Thyroid gland (tissue), 4 donors: ENCODE measurements at places on chromosomes 1 and 21.

DNA sequence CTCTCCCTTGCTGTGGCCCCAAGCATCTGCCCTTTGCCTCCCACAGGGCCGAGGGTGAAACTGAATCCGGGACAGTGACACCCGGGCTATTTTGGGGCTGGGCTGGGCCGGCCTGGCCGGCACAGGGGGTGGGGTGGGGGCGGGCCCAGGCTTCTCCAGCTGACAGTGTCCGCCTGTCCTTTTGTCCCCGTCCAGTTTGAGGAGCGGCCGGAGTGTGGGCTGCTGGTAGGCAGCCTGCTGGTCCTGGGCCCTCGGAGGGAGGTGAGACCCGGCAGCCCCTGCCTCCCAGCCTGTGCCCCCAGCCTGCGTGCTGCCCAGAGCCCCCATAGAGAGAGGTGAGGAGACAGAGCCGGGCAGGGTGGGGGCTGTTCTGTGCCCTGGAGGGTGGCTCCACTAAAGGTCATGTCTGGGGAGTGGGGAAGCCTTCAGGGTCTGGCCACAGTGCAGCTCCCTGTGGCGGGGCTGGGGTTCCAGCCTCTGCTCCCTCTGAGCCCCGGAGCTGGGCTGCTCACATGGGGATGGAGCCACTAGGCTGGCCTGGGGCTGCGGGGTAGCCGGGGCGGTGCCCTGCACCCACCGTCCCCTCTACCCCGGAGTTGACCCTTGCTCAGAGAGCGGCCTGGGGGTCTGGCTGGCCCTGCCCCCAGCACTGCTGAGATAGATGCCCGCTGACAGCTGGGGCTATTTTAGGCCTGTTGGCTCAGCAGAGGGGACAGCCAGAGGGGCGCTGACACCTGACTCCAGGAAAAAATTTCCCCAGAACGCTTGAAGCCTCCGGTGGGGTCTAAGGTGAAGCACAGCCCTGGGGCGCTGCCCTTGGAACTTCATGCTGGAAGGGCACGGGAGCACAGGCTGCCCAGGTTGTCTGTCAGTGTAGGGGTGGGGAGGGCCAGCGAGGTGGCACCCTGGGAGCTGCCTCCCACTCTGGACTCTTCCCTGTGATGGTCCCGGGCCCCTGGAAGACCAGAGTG is at the start of gene OBSCN:
OBSCN (plus strand) TSS at position 194 of the 971 bp plus-strand sequence. CDS start 3,740 bp downstream, outside the sequence.
- H3K36me3 ChIP-seq, result no peaks in the 10 kb centered on the region
- H3K27me3 ChIP-seq, result no peaks in the 10 kb centered on the region
- H3K4me1 ChIP-seq, result peaks cover 18% of the 10 kb centered on the region
- DNase-seq, result no peak
- H3K4me3 ChIP-seq, result no peak within 1 kb of the TSS

- no peak overlapping the region for H3K4me3 ChIP-seq
- no peaks in the 10 kb centered on the region for H3K27me3 ChIP-seq
- DNase-seq, result no peak
- H3K36me3 ChIP-seq, result no peaks in the 10 kb centered on the region
Measured at GRCh38 chr1:155247667-155248553, 7.4 kb downstream of the ENTREP3 start.

- no peaks in the 10 kb centered on the region for H3K4me1 ChIP-seq
- H3K36me3 ChIP-seq, result no peaks in the 10 kb centered on the region
- H3K27ac ChIP-seq, result no peak overlapping the region
- no peaks in the 10 kb centered on the region for H3K27me3 ChIP-seq
- H3K4me3 ChIP-seq, result no peak overlapping the region
- DNase-seq, result peak; percentile 51
Measured at GRCh38 chr1:6646499-6647148, 22.0 kb downstream of the THAP3 start.

DNA sequence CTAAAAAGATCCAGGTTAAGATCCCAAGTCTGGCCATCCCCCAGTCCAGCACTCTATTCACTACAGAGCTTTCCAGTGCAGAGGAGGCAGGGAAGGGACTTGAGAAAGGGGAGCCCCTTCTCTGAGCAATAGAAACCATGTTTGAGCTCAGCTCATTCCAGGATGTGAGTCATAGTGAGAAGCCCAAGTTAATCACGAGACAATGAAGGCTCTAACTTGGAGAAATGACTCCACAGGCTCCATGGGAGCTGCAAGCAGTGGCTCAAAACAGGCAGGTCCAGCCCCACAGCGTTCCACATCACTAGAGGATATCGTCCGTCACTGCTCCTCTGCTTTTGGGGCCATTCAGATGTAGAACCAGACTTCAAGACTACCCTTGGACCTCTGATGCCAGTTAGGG is 59.1 kb downstream of the CAMK2N1 start:
- no peaks in the 10 kb centered on the region for H3K27me3 ChIP-seq
- H3K4me1 ChIP-seq, result no peaks in the 10 kb centered on the region
- no peaks in the 10 kb centered on the region for H3K36me3 ChIP-seq
- no peak overlapping the region for H3K4me3 ChIP-seq
- DNase-seq, result no peak
- no peak overlapping the region for H3K27ac ChIP-seq

- H3K27me3 ChIP-seq, result no peaks in the 10 kb centered on the region
- H3K4me1 ChIP-seq, result no peaks in the 10 kb centered on the region
- H3K4me3 ChIP-seq, result no peak overlapping the region
- no peak overlapping the region for H3K27ac ChIP-seq
Measured at GRCh38 chr1:6686294-6686693, 15.3 kb downstream of the DNAJC11 start.

- no peaks in the 10 kb centered on the region for H3K36me3 ChIP-seq
- no peak for DNase-seq
- no peaks in the 10 kb centered on the region for H3K27me3 ChIP-seq
- peaks cover 4% of the 10 kb centered on the region for H3K4me1 ChIP-seq
- no peak overlapping the region for H3K27ac ChIP-seq
- no peak overlapping the region for H3K4me3 ChIP-seq
Measured at GRCh38 chr1:109890115-109890953, 20.3 kb upstream of the CSF1 start.

DNA sequence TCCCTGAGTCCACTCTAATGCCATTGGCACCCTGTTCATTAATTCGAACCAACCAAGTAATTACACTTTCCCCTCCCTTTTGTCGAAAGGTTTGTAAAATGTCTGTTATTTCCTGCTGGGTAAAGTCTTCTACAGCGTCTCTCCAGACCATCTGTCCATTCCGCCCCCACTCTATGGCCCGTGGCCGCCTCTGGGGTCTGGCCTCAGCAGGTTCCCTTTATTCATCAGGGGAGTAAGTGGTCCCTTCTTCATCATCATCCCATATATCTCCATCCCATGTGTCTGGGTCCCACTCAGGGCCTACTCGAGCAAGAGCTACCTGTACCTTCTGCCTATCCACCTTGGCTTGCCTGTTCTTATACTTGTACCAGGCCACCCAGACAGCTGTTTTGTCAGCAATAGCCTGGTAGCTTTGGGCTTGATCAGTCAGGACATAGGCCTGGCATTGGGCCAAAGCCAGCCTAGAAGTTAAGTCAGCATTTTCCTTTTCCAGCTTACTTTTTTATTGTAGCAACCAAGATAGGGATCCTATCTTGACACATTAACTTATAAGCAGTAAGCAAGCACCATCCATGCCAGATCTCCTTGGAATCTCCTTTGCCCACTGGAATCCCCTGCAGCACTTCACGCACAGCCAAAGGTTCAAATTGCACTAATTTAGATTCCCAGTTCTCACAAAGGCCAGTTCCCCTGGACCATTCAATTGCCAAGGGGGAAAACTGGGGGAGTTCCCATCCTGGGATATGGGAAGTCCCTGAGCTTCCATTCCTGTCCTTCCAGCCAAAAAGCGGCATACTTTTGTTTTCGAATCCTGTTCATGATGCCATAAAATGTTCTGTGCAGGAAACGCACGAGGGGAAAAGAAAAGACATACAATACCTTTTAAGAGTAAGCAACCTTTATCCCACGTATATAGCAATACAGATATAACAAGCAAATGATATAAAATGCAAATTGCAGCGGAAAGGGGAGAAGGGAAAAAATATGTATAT is 6.6 kb upstream of the STUM start:
- H3K4me3 ChIP-seq, result no peak overlapping the region
- H3K27me3 ChIP-seq, result no peaks in the 10 kb centered on the region
- H3K36me3 ChIP-seq, result no peaks in the 10 kb centered on the region
- peaks cover 11% of the 10 kb centered on the region for H3K4me1 ChIP-seq
- peak; percentile 83 for DNase-seq

DNA sequence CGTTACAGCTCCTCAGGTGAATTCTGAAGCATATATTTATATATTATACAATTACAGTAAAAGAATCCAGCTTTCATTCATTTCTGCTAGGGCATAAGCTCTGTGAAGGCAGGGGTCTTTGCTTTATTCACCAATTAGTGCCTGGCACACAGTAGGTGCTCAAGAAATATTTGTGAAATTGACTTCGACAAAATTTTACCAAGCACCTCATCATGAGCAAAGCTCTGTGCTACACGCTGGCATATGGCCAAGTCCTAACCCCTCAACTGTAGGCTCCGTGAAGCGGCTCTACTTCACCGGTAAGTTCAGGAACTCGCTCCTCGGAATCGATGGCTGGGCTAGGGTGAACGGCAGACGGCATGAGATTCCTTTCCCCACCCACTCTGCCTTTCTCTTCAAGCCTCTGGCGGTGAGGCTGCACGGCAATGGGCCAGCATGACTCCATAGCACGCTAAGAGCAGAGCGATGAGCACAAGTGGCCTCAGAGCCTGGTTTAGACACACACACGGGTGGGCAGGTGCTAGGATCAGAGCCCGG is 8.7 kb downstream of the C1orf174 start:
- H3K4me1 ChIP-seq, result peaks cover 9% of the 10 kb centered on the region
- DNase-seq, result no peak

GRCh38 chr1:154861607-154862094 is 8.4 kb downstream of the KCNN3 start:
- DNase-seq, result no peak
- H3K36me3 ChIP-seq, result no peaks in the 10 kb centered on the region

DNA sequence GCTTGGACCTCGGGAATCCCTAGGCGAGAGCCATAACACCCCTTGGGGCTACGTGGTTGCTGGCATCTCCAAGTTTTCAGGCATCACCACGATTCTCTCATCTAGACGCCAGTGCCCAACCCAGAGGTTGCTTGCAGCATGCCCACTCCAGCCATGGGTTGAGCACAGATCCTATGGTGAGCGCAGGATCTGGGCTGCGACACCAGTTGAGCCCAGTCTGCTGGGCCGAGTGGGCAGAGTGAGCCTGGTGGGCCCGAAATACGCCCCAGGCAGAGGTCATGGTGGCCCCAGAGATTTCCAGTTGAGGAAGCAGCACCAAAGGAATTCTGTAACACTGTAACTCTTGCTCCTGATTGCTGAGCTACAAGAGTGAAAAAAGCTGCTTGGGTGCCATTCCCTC is 46.1 kb upstream of the GRIK1 start:
- no peaks in the 10 kb centered on the region for H3K4me1 ChIP-seq
- H3K4me3 ChIP-seq, result no peak overlapping the region
- no peak overlapping the region for H3K27ac ChIP-seq
- DNase-seq, result no peak
- H3K36me3 ChIP-seq, result no peaks in the 10 kb centered on the region

- H3K4me3 ChIP-seq, result no peak overlapping the region
- DNase-seq, result no peak
- no peaks in the 10 kb centered on the region for H3K27me3 ChIP-seq
Measured at GRCh38 chr1:206794294-206794908, 22.1 kb upstream of the IL10 start.

DNA sequence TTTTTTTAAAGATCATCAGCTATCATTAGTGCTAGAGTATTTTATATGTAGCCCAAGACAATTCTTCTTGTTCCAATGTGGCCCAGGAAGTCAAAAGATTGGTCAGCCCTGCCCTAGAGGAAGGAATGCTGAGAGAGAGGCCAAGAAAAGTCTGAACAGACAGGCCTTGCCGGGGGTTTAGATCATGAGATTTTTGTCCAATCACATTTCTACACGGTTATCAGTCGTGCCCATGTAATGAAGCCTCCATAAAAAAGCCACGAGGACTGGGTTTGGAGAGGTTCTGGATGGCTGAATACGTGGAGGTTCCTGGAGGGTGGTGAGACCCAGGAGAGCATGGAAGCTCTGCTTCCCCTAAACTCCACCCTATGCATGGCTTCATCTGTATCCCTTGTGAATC is 24.3 kb upstream of the ENO1 start:
- DNase-seq, result no peak
- H3K4me3 ChIP-seq, result no peak overlapping the region
- H3K27ac ChIP-seq, result peak overlapping the region; percentile 91
- H3K36me3 ChIP-seq, result no peaks in the 10 kb centered on the region
- H3K4me1 ChIP-seq, result peaks cover 49% of the 10 kb centered on the region

- H3K27ac ChIP-seq, result no peak overlapping the region
- H3K36me3 ChIP-seq, result no peaks in the 10 kb centered on the region
- no peaks in the 10 kb centered on the region for H3K27me3 ChIP-seq
Measured at GRCh38 chr1:182990413-182991144, 32.6 kb upstream of the LAMC1 start.

- H3K27ac ChIP-seq, result no peak overlapping the region
- no peak for DNase-seq
- H3K27me3 ChIP-seq, result no peaks in the 10 kb centered on the region
- H3K36me3 ChIP-seq, result no peaks in the 10 kb centered on the region
- H3K4me1 ChIP-seq, result peaks cover 12% of the 10 kb centered on the region
Measured at GRCh38 chr1:85496941-85497582, 32.1 kb upstream of the DDAH1 start.

DNA sequence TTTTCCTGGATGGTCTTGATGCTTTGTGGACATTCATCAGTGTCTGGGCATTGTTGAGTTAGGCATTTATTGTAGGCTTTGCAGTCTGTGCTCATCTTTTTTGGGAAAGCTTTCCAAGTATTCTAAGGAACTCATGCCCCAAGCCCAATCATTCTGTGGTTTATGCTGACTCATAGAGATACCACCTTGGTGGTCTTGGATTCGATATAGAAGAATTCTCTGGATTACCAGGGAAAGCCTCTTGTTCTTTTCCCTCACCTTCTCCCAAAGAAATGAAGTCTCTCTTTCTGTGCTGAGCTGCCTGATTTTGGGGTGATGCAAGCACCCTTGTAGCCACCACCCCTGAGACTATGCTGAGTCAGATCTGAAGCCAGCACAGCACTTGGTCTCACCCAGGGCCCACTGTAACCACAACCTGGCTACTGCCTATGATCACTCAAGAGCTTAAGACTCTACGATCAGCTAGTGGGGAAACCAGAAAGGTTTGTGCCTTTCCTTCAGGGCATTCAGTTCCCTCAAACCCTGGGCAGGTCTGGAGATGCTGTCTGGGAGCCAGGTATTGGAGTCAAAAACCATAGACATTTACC is 422.6 kb downstream of the NUF2 start:
- no peak overlapping the region for H3K27ac ChIP-seq
- H3K27me3 ChIP-seq, result no peaks in the 10 kb centered on the region
- no peaks in the 10 kb centered on the region for H3K4me1 ChIP-seq
